Upper lobe of right lung (tissue), 1 donor: ENCODE measurements at places on chromosomes 5 and 9. TPM values are rescaled to one million over a fixed set of nuclear protein-coding genes. Genes with fewer than 3 reads are reported as not detected.

Gene RELL2
- 6.1 TPM for total RNA-seq

Gene FAM151B
- 3.4 TPM for total RNA-seq

DNA sequence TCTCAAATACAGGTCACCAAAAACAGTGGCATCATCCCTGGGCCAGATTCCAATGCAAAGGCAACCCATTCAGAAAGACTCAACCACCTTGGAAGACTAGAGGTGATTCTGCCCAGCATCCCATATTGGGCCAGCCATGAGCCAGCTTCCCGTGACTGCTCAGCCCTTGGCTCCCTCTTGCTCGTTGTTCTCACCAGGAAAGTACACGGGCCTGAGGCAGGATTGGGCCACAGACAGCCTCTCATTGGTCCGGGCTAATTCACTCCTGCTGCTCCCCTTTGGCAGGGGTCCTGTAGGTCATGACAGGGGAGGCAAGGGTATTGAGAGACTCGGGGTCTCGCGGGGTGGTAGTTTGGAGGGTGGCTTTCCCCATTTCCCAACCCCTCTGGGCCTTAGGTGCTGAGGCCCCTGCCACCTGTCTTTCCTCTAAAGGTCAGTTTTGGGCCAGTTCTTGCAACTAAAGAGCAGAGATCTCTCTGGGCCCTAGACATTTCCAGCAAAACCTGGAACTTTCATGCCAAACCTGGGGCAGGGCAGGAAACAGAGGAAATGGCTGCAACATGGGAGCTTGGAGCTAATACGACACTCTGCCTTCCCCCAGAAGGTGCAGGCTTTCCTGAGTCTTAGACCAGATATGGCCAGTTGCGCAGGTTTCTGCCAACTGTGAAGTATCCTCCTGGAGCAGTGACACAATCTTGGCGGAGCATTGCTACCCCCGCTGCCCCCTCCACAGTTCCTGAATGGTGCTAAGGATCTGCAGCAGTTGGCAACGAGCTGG lies 22.0 kb upstream of the FGFR4 start:
- peaks cover 15% of the 10 kb centered on the region for H3K36me3 ChIP-seq
- no peaks in the 10 kb centered on the region for H3K4me1 ChIP-seq
- H3K27me3 ChIP-seq = no peaks in the 10 kb centered on the region

Gene CBY3
- total RNA-seq = not detected

- no peaks in the 10 kb centered on the region for H3K36me3 ChIP-seq
- DNase-seq = no peak
- no peaks in the 10 kb centered on the region for H3K4me1 ChIP-seq
- no peak overlapping the region for H3K4me3 ChIP-seq
Measured at GRCh38 chr5:128441941-128442350, 96.1 kb downstream of the FBN2 start.

Gene OR1Q1
- not detected for total RNA-seq

DNA sequence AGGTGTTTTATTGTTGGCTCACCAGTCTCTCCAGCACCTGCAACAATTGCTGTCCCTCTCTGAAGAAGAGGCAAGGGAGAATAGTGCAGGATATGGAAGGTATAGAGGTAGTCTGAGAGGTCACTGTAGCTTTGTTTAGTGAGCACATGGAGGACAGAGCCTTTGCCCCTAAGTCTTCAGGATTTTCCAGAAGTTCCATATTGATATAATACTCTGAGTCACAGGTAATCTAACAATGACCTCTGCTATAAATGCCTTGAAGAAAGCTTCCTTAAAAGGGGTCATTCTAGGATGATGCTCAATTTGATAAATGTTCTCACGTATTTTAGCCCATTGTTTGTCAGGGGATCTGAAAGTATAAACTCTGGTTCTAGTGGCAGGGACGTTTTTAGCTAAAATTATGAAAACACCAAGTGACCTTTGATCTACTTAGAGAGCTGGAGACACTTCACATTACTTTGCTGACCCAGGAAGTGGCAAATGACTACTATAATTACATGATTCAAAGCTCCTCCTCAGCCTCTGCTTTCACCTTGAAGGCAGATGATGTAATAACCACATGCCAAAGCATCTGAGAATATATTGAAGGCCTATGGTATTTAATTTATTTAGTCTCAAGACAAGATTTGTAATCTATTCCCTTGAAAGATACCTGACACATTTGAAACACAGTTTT lies 366.9 kb upstream of the NUDT12 start:
- no peaks in the 10 kb centered on the region for H3K4me1 ChIP-seq
- no peaks in the 10 kb centered on the region for H3K36me3 ChIP-seq
- H3K27ac ChIP-seq = no peak overlapping the region
- DNase-seq = no peak
- H3K4me3 ChIP-seq = no peak overlapping the region

DNA sequence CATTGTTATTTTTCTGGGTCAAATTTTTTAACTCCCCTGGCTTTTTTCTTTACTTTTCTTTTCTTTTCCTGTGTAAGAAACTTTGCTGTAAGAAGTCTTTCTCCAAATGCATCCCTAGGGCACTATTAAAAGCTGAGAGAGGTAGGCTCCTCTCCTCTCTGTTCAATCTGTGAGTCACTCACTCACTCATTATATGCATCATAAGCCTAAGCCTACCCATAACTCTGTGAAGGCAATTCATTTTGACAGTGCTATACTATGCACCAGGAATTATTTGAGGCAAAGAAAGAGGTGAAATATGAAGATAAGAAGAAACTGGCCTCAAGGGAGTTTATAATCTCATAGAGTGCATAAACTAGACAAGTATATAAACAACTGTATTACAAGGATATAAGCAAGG lies 67.9 kb upstream of the PRR16 start:
- H3K27me3 ChIP-seq = no peaks in the 10 kb centered on the region
- no peak overlapping the region for H3K27ac ChIP-seq
- H3K4me1 ChIP-seq = no peaks in the 10 kb centered on the region
- DNase-seq = no peak
- H3K36me3 ChIP-seq = no peaks in the 10 kb centered on the region

GRCh38 chr9:24602693-24603352 lies 57.1 kb upstream of the IZUMO3 start:
- no peak overlapping the region for H3K27ac ChIP-seq
- no peaks in the 10 kb centered on the region for H3K27me3 ChIP-seq
- no peaks in the 10 kb centered on the region for H3K4me1 ChIP-seq
- H3K36me3 ChIP-seq = no peaks in the 10 kb centered on the region
- DNase-seq = no peak

DNA sequence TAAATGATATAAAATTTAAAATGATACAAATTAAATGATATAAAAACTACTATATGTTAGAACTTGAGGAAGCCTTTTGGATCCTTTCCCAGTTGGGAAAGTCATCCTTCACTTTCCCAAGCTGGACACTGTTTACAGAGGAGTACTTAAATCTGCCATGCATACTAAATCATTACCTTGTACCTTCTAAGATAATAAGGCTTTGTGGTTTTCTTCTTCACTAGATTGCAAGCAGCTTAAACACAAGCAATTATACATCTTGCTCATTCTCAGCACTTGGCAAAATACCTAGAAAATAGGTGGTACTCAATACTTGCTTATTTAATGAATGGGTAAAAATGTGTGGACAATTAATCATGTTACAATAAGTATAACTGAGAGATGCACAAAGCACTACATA lies 666.8 kb downstream of the PTPRD start:
- no peaks in the 10 kb centered on the region for H3K4me1 ChIP-seq
- H3K36me3 ChIP-seq = no peaks in the 10 kb centered on the region
- DNase-seq = no peak
- H3K27me3 ChIP-seq = no peaks in the 10 kb centered on the region
- H3K4me3 ChIP-seq = no peak overlapping the region
- no peak overlapping the region for H3K27ac ChIP-seq

Gene CXCL14
- 0.38 TPM for total RNA-seq

Gene C7
- total RNA-seq = 302 TPM

GRCh38 chr5:11906497-11906896 lies 2.3 kb upstream of the CTNND2 start:
- no peak overlapping the region for H3K4me3 ChIP-seq
- no peak for DNase-seq
- no peaks in the 10 kb centered on the region for H3K4me1 ChIP-seq
